ENCODE measurements at places on chromosomes 12 and 14.

GRCh38 chr14:54894995-54895394, 7.6 kb downstream of the GCH1 start:
- DNase-seq = no peak

DNA sequence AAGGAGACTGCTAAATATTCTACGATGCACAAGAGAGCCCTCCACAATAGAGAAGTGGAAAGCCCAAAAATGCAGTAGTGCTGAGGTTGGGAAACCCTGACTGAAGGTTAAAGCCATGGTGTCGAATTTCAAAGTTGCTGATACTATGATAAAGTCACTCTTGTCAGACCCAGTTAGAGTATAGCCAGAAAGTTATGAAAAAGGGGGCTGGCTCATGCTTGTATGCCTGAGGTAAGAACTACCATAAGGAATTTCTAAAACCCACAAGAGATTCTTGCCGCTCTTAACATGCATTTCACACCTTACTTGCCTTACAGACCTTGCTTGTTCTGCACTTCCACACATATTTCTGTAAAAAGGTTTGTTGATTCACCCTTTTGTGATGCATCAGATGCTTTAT, 184.6 kb downstream of the SLC6A15 start:
- no peak for DNase-seq

DNA sequence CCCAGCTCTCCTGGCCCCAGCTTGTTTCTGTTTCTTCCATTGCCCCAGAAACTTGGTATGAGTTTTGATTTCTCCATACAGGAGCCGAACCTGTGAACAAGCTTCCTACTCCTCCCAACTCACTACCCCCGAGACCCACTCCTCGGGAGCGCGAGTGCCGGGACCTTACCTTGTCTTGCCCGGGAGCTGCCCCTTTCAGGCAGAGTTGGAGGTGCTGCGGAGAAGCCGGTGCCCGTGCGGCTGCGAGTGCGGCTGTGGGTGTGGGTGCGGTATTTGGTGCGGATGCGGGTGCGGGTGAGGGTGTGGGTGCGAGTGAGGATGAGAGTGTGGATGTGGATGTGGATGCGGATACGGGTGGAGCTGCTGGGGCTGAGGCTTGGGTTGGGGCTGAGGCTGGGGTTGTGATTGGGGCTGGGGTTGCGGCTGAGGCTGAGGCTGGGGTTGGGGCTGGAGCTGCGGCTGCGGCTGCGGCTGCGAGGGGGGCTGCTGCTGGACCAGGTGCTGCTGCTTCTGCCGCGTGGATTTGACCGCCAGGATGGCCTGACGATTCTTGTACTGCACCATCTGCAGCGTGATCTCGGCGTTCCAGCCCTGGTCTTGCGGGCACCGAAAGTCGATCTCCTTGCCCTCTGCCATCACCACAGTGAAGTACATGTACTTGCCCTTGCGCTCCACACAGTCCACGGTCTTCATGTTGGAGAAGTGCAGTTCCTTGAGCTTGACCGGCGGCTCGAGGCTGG, 1.1 kb downstream of the PHLDA1 start:
- DNase-seq = no peak

- no peak for DNase-seq
Observed at GRCh38 chr12:5305886-5306545, 125.9 kb upstream of the NTF3 start.

GRCh38 chr14:81989211-81989610, 455.6 kb upstream of the SEL1L start:
- no peak for DNase-seq

GRCh38 chr14:20302042-20302755, 3.6 kb downstream of the TTC5 start:
- no peak for DNase-seq

- no peak for DNase-seq
Observed at GRCh38 chr12:112846619-112847018, 55.1 kb downstream of the RPH3A start.

DNA sequence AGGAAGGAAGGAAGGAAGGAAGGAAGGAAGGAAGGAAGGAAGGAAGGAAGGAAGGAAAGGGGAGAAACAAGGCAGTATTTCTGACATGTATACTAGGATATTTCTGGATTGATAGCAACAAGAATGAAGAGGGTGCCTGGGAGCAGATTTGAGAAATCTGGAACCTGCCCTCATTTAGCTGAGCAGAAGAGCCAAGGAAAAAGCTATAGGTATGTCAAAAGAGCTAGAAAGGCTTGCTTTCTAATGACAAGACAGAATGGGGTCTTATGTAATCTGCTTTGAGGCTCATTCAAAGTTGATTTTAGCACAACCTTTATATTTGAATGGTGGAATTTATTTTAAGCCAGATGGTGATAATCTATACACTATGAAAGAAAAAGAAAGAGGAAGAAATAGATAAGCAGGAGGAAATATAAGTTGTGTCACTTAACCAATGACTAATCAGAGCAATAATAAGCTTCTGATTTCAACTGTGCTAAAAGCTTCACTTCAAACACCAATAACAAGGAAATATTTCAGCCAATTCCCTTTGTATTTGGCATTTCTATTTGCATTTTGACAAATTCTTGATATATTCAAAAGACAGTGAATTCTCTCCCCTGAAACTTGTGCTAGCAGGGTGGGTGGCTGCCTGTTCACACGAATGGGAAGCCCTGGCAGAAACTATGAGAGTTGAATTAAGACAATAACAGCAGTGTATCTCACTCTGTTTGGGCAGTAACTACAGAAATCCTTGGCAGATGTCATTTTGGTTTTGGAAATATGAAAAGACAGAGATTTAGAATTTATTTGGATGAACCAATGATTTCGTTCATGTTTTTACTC, 76.3 kb upstream of the FLRT2 start:
- DNase-seq = no peak

- DNase-seq = peak; percentile 72
Observed at GRCh38 chr14:51979088-51979709, 10.1 kb upstream of the RTRAF start.

GRCh38 chr12:87784350-87784749, 244.9 kb downstream of the C12orf50 start:
- no peak for DNase-seq

DNA sequence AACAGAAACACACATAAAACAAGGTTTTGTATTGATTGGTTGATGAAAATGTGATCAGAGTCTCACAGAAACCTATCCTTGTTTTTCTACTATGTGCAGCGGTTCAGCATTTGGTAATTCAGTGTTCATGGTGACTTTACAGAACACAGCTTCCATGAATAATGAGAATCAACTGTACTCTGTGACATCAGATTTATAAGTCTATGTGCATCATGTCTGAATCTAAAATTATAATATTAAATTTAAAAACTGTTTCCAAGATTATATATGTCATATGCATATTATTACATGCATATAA, 104.3 kb downstream of the SLC16A7 start:
- DNase-seq = no peak

DNA sequence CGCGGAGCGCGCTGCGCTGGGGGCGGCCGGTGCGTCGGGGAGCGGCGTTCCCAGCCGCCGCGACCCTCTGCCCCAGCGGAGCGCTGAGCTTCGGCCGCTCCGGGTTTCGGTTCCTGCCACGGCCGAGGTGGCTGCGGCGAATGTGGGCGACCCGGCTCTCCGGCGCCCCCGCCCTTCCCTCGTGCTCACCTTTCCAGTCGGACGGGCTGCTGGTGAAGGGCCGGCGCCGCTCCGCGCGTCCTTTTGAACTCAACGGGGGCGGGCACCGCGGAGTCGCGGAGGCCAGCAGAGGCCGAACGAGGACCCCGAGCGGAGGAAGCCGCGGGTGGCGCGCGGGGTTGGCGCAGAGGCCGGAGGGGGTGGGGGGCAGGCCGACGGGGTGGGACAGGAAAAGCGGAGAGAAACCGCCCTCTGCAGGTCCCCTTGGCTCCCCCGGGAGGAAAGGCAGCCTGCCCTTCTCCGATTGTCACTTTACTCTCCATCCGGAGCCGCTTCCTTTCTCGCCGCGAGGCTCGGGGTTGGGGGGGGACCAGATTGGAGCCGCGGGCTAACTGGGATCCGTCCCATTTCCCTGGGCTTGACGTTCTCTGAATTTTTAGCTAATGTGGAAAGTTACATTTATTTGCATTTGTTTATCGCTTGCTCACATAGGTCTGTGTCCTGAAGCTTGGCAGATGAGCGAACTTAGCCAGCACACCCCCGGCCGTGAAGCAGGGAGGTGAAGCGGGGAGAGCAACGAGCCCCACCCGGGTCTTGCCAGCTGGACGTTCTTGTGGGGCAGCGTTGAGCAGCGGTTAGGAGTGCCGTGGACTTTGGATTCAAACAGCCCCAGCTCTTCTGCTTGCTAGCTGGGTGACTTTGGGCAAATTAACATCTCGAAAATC, at the start of gene SMAGP:
TSS of gene SMAGP (minus strand) at position 349 of the 884 bp plus-strand sequence. CDS start 1,137 bp downstream, outside the sequence.
- no peak for DNase-seq

GRCh38 chr14:25004389-25004809, 45.5 kb downstream of the STXBP6 start:
- no peak for DNase-seq

- DNase-seq = no peak
Observed at GRCh38 chr12:72256725-72257124, 15.4 kb upstream of the TRHDE start.

DNA sequence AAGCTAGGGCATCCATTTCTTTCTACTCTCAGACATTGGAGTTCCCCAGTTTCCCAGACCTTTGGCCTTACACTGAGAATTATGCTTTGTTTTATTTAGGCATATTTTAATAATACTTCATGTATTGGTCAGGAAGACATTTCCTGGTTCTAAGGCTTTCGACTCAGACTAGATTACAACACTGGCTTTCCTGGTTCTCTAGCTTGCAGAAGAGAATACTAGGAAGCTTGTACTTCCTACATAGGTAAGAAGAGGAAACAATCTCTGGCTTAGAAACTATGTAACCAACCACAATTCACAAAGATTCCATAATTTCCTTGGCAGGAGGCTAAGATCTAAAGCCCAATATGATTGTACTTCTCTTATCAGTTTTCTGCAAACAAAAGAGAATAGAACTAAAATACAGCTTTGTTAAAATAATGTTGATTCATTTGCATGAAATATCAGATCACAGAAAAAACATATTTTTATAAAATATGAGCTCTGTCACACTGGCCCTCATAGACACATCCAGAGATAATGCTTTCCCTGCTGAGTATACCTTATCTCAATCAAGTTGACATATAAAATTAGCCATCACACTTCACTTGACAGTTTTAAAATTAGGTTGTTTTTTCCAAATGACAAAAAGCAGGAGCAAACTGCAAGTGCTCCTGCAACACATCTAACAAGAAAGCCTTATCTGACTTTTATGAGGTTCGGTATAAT, 30.5 kb downstream of the CLEC2D start:
- DNase-seq = no peak

DNA sequence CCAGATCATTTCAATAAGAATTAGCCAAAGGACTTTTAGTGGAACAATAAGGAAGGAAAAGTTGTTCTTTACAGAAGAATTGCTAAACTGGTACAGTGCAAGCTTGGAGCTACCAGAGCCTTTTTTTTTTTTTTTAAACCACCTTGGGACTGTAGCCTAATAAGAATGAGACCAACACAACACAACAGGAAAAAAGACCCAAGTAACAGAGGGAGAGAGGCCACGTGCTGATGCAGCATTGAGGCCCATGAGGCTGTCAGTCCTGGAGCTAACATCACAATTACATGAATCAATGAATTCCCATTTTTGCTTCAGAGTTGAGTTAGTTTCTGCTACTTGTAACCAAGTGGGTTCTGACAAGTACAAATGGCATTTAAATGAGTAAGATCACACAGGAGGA, 149.0 kb upstream of the EEA1 start:
- DNase-seq = no peak

- no peak for DNase-seq
Observed at GRCh38 chr14:75884198-75884611, 97.6 kb downstream of the TGFB3 start.

- no peak for DNase-seq
Observed at GRCh38 chr12:46230983-46231382, 37.9 kb downstream of the SLC38A1 start.

GRCh38 chr14:58731465-58732293, 93.9 kb downstream of the DACT1 start:
- peak; percentile 96 for DNase-seq

GRCh38 chr14:96118391-96118790, 79.2 kb downstream of the C14orf132 start:
- DNase-seq = no peak

DNA sequence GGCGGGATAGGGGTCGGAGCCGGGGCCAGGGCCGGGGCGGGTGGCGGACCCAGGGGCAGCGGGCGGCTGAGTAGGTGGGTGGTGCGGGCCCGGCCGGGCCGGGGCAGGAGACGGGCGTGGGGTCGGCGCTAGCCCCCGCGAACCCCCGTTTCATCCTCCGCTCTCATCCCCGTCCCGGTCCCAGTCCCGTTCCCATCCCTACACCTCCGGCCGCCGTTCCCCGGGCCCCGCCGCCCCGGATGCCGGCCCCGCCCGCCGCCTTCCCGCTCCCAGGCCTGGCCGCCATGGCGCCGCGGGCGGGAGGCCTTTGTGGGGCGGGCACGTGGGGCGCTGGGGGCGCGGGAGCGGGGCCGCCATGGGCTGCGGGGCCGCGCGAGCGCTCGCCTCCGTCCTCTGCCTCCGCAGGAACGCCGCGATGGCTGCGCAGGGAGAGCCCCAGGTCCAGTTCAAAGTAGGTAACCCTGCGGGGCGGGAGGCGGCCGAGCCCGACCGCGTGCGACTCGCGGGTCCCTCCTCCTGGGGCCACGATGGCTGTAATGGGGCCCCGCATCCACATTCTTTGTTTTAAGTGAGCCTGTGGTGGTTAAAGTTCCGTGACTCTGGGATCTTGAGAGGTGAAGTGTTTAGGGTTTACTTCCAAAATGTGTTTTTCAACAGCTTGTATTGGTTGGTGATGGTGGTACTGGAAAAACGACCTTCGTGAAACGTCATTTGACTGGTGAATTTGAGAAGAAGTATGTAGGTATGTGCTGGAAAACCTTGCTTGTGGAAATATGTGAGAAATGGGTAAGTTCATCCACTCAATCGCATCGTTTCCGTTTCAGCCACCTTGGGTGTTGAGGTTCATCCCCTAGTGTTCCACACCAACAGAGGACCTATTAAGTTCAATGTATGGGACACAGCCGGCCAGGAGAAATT, 572 bp downstream of the RAN start:
- no peak for DNase-seq

GRCh38 chr14:105146976-105147635, 21.5 kb downstream of the JAG2 start:
- DNase-seq = no peak

DNA sequence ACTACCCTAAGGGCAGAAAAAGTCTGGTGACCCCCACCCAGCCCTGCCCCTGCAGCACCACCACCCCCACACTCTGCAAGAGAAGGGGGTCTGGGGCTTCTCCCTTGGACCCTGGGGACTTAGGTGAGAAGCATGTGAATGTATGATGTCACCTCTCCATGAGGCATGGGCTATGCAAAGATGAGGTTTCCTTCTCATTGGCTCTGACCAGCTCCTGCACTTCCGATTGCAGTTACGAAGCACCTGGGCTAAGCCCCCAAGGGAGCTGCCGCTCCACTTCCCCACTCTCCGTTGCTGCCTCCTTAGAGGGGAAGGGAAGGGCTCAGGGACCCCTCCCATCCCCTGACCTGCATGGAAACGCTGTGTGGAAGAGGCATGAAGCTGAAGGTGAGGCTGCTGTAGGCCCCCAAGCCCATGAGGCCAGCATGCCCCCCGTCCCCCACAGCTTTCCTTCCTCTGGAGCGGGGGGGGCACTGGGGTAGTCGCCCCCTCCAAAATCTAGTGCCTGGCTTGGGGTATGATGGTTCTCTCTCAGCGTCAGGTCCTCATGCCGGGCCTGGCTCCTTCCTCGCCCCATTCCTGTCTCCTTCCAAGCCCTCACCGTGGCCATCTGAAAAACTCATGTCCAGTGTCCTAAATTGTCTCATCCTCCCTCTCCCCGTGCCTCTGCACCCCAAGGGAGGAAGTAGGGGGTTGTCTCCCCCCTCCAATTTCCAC, 5.5 kb upstream of the DDX23 start:
- DNase-seq = no peak
